ENCODE measurements at places on chromosomes 3 and 15. TPM values are rescaled to one million over a fixed set of nuclear protein-coding genes. Genes with fewer than 3 reads are reported as not detected.

The ELL3 gene
- 0.41 TPM for total RNA-seq

The ARPP21 gene
- not detected for total RNA-seq

The ROPN1B gene
- total RNA-seq, result not detected

The SCG5 gene
- total RNA-seq, result 1.6 TPM

The SAXO2 gene
- 0.57 TPM for total RNA-seq

The A4GNT gene
- total RNA-seq, result not detected

GRCh38 chr3:186638259-186638658 lies 1.9 kb upstream of the FETUB start:
- H3K4me3 ChIP-seq, result no peak overlapping the region
- peaks cover 28% of the 10 kb centered on the region for H3K4me1 ChIP-seq
- DNase-seq, result no peak
- H3K36me3 ChIP-seq, result no peaks in the 10 kb centered on the region
- H3K27ac ChIP-seq, result no peak overlapping the region

DNA sequence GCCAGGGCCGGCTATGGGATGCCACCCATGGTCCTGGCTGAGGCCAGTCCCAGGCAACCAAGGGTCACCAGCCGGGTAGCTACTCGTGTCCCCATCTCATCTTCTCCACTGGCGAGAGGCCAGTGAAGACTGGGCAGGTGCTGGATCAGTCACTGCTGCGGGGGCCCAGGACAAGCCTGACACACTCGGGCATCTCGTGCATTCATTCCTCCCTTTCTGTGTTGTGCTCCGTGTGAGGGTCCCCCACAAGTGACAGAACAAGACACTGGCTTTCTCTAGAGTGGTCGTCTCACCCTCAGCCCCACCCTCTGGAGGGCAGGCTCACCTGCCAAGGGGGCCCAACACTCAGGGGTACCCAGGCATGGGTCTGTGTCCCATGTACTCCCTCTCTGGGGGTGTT lies 48.4 kb downstream of the ROPN1B start:
- no peak overlapping the region for H3K27ac ChIP-seq
- H3K27me3 ChIP-seq, result no peaks in the 10 kb centered on the region
- H3K4me1 ChIP-seq, result no peaks in the 10 kb centered on the region

DNA sequence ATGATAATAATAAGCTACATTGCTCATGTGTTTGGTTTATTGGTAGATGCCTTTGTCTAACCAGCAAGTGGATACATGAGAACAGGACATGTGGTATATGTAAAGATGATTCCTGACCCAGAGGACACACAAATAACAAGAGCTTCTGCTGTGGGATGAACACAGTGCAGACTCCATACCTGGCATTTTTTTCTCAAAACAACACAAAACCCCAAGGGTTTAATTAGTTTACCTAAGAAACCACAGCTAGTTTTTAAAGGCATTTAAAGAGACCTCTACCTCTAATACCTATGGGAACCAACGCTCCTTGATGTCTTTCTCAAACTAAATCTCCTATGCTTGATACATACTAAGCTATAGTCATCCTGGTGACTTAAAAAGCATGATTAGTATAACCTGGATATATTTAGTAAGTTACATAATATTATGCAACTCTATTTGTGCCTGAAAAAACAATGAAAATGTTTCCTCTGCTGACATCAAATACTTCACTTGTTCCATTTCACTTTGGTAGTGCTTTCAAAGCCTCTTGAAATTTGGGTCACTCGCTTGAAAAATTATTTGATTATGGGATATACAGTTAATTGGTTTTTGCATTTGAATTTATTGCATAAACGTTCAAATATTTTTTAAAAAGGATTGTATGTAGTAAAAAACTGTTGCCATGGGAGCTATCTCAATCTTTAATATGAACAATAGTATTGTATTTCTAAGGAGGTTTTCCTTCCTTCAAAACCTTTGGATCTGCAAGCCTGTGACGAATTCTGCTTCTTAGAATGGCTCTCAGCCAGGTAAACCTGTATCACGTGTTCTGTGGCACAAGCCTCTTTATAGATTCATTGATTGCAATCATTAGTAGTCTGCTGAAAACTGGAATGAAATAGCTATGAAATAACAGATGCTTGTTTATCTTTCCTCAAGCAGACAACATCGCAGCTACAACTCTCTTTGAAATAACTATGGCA lies 233.0 kb upstream of the KCNMB2 start:
- no peak overlapping the region for H3K4me3 ChIP-seq
- H3K36me3 ChIP-seq, result no peaks in the 10 kb centered on the region
- no peak for DNase-seq
- no peaks in the 10 kb centered on the region for H3K4me1 ChIP-seq
- no peaks in the 10 kb centered on the region for H3K27me3 ChIP-seq

GRCh38 chr15:31403096-31403495 lies 76.5 kb downstream of the KLF13 start:
- H3K36me3 ChIP-seq, result peaks cover 8% of the 10 kb centered on the region
- H3K4me3 ChIP-seq, result no peak overlapping the region
- no peaks in the 10 kb centered on the region for H3K27me3 ChIP-seq

DNA sequence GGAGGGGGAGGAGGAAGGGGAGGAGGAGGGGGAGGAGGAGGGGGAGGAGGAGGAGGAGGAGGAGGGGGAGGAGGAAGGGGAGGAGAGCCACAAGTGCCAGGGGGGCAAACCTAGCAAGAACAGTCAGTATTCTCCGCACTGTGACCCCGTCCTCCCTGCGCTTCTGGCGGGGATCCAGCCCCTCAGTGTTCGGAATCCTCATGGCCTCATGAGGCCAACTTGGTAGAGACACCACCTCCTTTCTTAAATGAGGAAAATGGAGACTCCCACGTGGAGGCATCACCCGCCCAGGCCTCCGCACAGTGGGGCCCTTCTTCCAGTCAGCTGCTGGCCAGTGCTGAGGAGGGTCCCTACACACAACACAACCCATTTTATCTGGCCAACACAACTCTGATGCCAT lies 163.4 kb downstream of the XXYLT1 start:
- peaks cover 2% of the 10 kb centered on the region for H3K4me1 ChIP-seq
- H3K36me3 ChIP-seq, result no peaks in the 10 kb centered on the region
- H3K27me3 ChIP-seq, result no peaks in the 10 kb centered on the region
- DNase-seq, result no peak

GRCh38 chr3:4977001-4977852 lies 2.0 kb upstream of the BHLHE40 start:
- H3K4me3 ChIP-seq, result peak overlapping the region; percentile 91
- peak; percentile 76 for DNase-seq
- H3K27me3 ChIP-seq, result no peaks in the 10 kb centered on the region
- peaks cover 39% of the 10 kb centered on the region for H3K4me1 ChIP-seq
- H3K36me3 ChIP-seq, result peaks cover 32% of the 10 kb centered on the region

All from activated T-helper 1 cell treated with anti-CD3 and anti-CD28 coated beads, Interleukin-12 subunit alpha, Interleukin-12 subunit beta, Interleukin-2, Interleukin-4 antibody, amounts not matched to agents 30 ng/mL and 10 ng/mL and 1 ng/mL, durations not matched to agents 14 hours and 24 hours and 36 hours (primary cell).